Right renal pelvis (tissue), 4 donors: ENCODE measurements at places on chromosomes 1 and 21. TPM values are rescaled to one million over a fixed set of nuclear protein-coding genes. Genes with fewer than 3 reads are reported as not detected.

Gene SLC44A5
- 10.6 TPM for polyA plus RNA-seq

Gene KIF14
- polyA plus RNA-seq, result 7.0 TPM

Gene LRRC3
- 5.4 TPM for polyA plus RNA-seq

Gene CD1B
- not detected for polyA plus RNA-seq

Gene CNIH3
- polyA plus RNA-seq, result 11.1 TPM

Gene BMP8B
- polyA plus RNA-seq, result 2.3 TPM

Gene AKT3
- polyA plus RNA-seq, result 38.2 TPM

Gene OPTC
- not detected for polyA plus RNA-seq

Gene KLF17
- not detected for polyA plus RNA-seq

Gene SPATA6
- polyA plus RNA-seq, result 18.3 TPM

Gene C8A
- not detected for polyA plus RNA-seq

Gene FAM163A
- polyA plus RNA-seq, result 0.74 TPM

Gene CRYAA
- polyA plus RNA-seq, result not detected

Gene PRAMEF27
- not detected for polyA plus RNA-seq

Gene C1orf94
- 0.07 TPM for polyA plus RNA-seq

Gene GPR3
- 0.91 TPM for polyA plus RNA-seq

Gene DMRTB1
- polyA plus RNA-seq, result 0.17 TPM

Gene ZBTB37
- polyA plus RNA-seq, result 8.8 TPM

Gene HES3
- not detected for polyA plus RNA-seq

Gene IL12RB2
- 0.46 TPM for polyA plus RNA-seq

Gene CELSR2
- 29.8 TPM for polyA plus RNA-seq

Gene TADA1
- polyA plus RNA-seq, result 29.3 TPM

Gene COL11A1
- polyA plus RNA-seq, result 5.3 TPM

Gene AKR7A3
- 1.0 TPM for polyA plus RNA-seq

Gene CCDC24
- polyA plus RNA-seq, result 21.4 TPM

Gene MSTO1
- polyA plus RNA-seq, result 61.7 TPM

Gene SETDB1
- polyA plus RNA-seq, result 71.1 TPM

Gene DCDC2B
- 0.62 TPM for polyA plus RNA-seq

Gene DHX9
- polyA plus RNA-seq, result 270 TPM

Gene FCGR3B
- 0.39 TPM for polyA plus RNA-seq

Gene KRTAP6-1
- polyA plus RNA-seq, result not detected

Gene LCE1B
- not detected for polyA plus RNA-seq

Gene TNNT2
- 74.7 TPM for polyA plus RNA-seq

Gene TNFRSF4
- polyA plus RNA-seq, result 1.8 TPM

Gene HIVEP3
- polyA plus RNA-seq, result 4.1 TPM

Gene PGLYRP3
- not detected for polyA plus RNA-seq

Gene CFHR5
- not detected for polyA plus RNA-seq

Gene ELK4
- polyA plus RNA-seq, result 13.4 TPM

Gene GFI1
- polyA plus RNA-seq, result 0.25 TPM

Gene PAQR7
- 27.3 TPM for polyA plus RNA-seq

Gene TMIGD3
- polyA plus RNA-seq, result 1.0 TPM

Gene ADGRB2
- 13.1 TPM for polyA plus RNA-seq

Gene PDPN
- 24.7 TPM for polyA plus RNA-seq

Gene NID1
- polyA plus RNA-seq, result 215 TPM

Gene LYST
- 12.7 TPM for polyA plus RNA-seq

Gene G0S2
- polyA plus RNA-seq, result 8.8 TPM

Gene AUNIP
- 4.0 TPM for polyA plus RNA-seq

Gene PTGS2
- 1.3 TPM for polyA plus RNA-seq

Gene FAM72B
- polyA plus RNA-seq, result 4.9 TPM

Gene ADCY10
- 0.24 TPM for polyA plus RNA-seq

Gene CCDC181
- polyA plus RNA-seq, result 12.5 TPM

Gene GAS5
- 567 TPM for polyA plus RNA-seq

Gene BNIPL
- polyA plus RNA-seq, result 1.3 TPM

Gene CLCA1
- not detected for polyA plus RNA-seq

Gene AURKAIP1
- 64.7 TPM for polyA plus RNA-seq

Gene SERINC2
- 45.9 TPM for polyA plus RNA-seq

Gene DIO1
- 6.0 TPM for polyA plus RNA-seq

Gene NTNG1
- 45.1 TPM for polyA plus RNA-seq

Gene CD247
- polyA plus RNA-seq, result 1.0 TPM
